ENCODE measurements at places on chromosomes 12 and 14. TPM values are rescaled to one million over a fixed set of nuclear protein-coding genes. Genes with fewer than 3 reads are reported as not detected.

DNA sequence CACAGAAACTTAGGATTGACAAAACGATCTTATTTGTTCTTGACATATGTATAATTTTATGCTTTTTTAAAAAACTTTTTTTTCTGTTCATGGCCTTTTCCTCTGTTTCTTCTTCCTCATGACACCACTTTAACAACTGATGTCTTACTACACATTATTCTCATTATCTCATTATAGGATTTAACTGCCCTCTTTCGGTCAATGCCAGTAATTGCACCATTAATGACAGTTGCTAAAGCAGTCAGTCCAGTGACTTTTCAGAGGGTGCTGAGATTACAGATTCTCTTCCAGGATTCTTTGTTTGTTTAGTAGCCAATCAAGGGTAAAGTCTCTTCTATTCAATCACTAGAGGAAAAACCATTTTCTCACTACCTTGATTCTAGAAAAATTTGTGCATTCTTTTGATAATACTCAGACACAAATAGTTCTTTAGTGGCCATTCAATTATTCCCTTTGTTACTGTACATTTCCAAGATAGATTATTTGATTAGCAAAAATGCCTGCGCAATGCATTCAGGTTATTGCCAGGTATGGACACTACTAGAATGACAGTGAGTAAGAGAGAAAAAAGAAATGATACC is 50.1 kb downstream of the KLRG1 start:
- no peak overlapping the region for H3K27ac ChIP-seq
- DNase-seq = no peak
- H3K27me3 ChIP-seq = no peaks in the 10 kb centered on the region
- H3K36me3 ChIP-seq = peaks cover 8% of the 10 kb centered on the region

DNA sequence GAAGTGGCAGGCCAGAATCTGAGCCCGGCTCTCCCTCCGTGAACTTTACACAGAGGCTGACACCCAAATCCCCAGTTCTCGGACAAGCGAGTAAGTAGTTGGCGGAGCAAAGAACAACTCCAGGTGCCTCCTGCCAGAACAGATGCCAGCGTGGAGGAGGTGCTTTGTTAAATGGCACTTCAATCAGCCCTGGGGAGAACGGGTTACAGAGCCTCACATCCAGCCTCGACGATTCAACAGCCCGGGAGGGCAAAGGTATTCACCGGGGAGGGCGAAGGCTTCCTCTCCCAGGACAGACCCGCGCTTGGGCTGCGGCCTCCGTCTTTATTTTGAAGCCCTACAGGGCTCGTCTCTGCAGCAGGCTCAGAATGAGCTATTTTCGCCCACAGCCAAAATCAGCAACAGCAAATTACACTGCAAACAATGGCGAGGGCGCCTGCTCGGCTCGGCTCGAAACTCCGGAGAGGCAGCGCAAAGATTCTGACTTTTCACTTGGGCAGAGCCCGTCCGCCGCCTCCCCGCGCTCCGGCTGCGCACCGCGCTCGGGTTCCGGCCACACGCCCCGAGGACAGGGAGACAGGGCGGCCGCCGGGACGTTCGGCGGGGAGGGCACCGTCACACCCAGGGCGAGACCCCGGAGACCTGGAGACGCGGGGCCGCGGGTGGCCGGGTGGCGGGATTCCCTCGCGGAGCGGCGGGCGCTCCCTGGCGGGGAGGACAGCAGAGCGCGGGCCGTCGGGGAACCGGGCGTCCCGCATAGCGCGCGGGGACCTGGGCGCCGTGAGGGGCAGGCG is 811 bp downstream of the TMCC3 start:
- H3K4me3 ChIP-seq = peak overlapping the region; percentile 19
- no peaks in the 10 kb centered on the region for H3K4me1 ChIP-seq
- no peaks in the 10 kb centered on the region for H3K36me3 ChIP-seq
- H3K27ac ChIP-seq = no peak overlapping the region
- peaks cover 9% of the 10 kb centered on the region for H3K27me3 ChIP-seq

DNA sequence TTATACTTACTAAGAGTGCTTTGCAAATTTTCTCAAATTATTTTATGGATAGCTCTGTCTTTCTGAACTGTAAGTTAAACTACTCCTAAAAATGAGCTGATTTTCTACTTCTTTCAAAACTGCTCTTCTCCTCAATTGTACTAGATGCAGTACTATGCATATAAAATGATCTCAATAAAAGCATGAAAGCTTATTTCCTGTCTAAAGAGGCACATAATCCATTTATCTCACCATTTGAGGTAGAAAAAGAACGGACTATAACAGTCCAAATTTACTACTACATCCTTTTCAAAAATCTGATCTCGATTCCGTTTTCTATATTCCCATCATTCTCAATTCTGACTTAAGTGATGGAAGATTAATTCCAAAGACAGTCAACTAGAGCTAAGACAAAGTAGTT is 14.4 kb downstream of the SLIRP start:
- H3K27ac ChIP-seq = no peak overlapping the region
- DNase-seq = no peak
- H3K27me3 ChIP-seq = no peaks in the 10 kb centered on the region

The RIMBP2 gene
- total RNA-seq = not detected

DNA sequence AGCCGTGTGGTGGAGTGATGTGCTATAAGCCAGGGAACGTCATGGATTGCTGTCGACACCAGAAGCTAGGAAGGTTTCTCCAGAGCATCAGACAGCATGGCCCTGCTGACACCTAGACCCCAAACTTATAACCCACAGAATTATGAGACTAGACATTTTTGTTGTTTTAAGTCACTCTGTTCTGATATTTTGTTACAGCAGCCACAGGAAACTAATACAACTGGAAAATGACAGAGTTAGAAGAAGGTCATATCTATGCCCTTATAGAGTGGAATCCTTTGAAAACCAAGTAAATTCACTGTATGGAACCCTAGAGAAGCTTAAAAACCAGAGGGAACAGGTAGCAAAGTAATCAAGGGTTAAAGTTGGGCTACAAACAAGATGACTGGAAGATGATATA is 42.5 kb downstream of the SPTLC2 start:
- no peak overlapping the region for H3K27ac ChIP-seq
- peaks cover 10% of the 10 kb centered on the region for H3K36me3 ChIP-seq
- H3K27me3 ChIP-seq = no peaks in the 10 kb centered on the region

GRCh38 chr12:119683413-119683812 is 15.5 kb downstream of the PRKAB1 start:
- H3K36me3 ChIP-seq = peaks cover 17% of the 10 kb centered on the region
- H3K4me3 ChIP-seq = no peak overlapping the region
- H3K4me1 ChIP-seq = no peaks in the 10 kb centered on the region
- H3K27ac ChIP-seq = no peak overlapping the region

GRCh38 chr12:100173111-100173510 is 27.5 kb upstream of the ACTR6 start:
- H3K4me3 ChIP-seq = no peak overlapping the region
- no peak overlapping the region for H3K27ac ChIP-seq
- DNase-seq = no peak
- no peaks in the 10 kb centered on the region for H3K27me3 ChIP-seq
- H3K36me3 ChIP-seq = no peaks in the 10 kb centered on the region

The LBHD2 gene
- not detected for total RNA-seq

DNA sequence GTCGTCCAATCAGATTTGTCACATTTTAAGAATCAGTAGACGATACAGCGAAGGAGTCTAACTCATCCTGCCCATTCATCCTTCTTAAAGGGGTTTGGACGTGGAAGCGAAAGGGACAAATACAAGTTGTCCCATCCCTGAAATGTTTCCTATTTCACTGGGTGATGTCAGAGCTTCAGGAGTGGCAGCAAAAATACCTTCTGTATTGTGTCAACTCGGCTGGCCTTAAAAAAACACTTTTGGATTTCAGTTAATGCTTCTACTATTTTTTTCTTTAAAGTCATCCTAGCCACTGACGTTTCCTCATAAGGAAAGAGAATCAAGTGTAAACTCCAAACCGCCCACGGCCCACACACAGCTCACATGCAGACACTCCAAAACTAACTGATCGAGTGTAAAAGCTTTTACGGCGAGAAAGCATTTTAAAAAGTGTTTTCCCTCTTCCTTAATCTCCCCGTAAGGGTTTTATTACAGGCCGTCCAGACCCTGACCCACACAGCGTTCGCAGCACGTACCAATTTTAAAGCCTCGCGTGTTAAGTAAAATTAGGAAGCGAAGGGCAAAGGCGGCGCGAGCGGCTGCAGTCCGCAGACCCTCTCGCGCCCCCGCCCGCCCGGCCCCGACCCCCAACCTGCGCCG is 593 bp downstream of the CFL2 start:
- H3K4me1 ChIP-seq = peaks cover 6% of the 10 kb centered on the region
- H3K27ac ChIP-seq = peak overlapping the region; percentile 55
- H3K27me3 ChIP-seq = no peaks in the 10 kb centered on the region
- H3K36me3 ChIP-seq = no peaks in the 10 kb centered on the region
- peak overlapping the region; percentile 54 for H3K4me3 ChIP-seq

DNA sequence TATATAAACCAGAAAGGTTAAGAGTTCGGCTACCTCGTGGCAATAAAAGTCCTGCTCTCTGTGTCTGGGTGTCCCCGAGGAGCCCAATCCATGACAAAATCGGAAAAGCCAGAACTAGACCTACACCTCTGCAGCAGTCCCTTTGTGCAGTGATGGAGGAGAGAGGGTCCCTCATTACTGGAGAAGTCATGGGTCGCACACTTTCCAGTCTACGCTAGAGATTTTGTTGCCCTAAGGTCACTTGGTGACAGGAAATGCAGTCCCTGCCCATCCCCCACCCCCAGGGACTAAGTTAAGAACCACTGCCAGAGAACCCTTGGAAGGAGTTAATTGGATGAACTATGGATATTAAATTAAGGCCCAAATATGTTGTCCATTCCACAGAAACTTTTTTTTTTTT is 104.4 kb upstream of the ATF7IP start:
- no peak overlapping the region for H3K4me3 ChIP-seq
- DNase-seq = no peak
- H3K27me3 ChIP-seq = no peaks in the 10 kb centered on the region
- H3K4me1 ChIP-seq = peaks cover 25% of the 10 kb centered on the region
- H3K27ac ChIP-seq = no peak overlapping the region

- no peak overlapping the region for H3K4me3 ChIP-seq
- H3K4me1 ChIP-seq = peaks cover 18% of the 10 kb centered on the region
- H3K27me3 ChIP-seq = no peaks in the 10 kb centered on the region
Measured at GRCh38 chr12:6370994-6371754, 4.2 kb downstream of the SCNN1A start.

The GALNT6 gene
- total RNA-seq = 15.6 TPM

GRCh38 chr14:33617154-33617553 is 333.7 kb downstream of the EGLN3 start:
- H3K27ac ChIP-seq = no peak overlapping the region
- no peak for DNase-seq
- no peaks in the 10 kb centered on the region for H3K27me3 ChIP-seq
- no peaks in the 10 kb centered on the region for H3K4me1 ChIP-seq

DNA sequence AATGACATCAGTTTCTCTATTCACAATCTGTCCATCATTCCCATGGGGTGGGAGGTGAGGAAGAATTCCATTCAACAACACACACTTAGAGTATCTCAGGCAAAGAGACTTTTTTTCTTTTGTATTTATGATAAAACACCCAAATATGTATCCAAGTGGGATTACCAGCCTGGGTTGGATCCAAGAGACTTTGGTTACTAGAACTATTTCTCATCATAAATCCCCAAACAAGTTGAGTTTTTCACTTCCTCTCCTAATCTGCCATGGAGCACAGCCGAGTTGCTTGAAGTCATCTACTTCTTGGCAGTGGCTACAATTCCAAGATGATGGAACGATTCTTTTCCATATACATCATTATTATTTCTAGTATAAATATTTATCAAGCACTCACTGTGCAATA is 209.2 kb upstream of the HMGA2 start:
- H3K36me3 ChIP-seq = no peaks in the 10 kb centered on the region
- no peak for DNase-seq
- no peak overlapping the region for H3K4me3 ChIP-seq
- no peaks in the 10 kb centered on the region for H3K4me1 ChIP-seq
- no peak overlapping the region for H3K27ac ChIP-seq

The IL22 gene
- 0.46 TPM for total RNA-seq

DNA sequence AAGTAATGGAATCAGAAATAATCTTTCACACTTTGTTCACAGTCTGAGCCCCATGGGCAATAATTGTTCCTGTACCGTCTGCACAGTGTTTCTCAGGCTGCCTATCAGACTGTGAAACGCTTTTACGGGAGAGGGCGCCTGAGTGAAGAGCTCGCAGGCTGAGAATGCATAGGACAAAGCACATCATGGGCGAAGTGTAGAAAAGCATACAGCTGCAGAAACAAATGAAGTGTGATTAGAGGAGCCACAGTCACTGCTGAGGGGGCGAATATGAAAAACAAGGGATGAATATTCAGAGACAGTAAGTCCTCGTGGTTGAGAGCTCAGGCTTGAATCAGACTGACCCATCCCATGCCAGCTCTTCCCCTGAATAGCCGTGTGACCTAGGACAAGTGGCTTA is 438.4 kb upstream of the DCN start:
- DNase-seq = no peak
- H3K36me3 ChIP-seq = no peaks in the 10 kb centered on the region
- H3K27ac ChIP-seq = no peak overlapping the region
- no peak overlapping the region for H3K4me3 ChIP-seq

The ENDOU gene
- not detected for total RNA-seq

The TSPAN9 gene
- total RNA-seq = 0.79 TPM

GRCh38 chr12:123748161-123748560 is 13.9 kb upstream of the DNAH10 start:
- peaks cover 9% of the 10 kb centered on the region for H3K4me1 ChIP-seq
- H3K36me3 ChIP-seq = peaks cover 33% of the 10 kb centered on the region
- H3K4me3 ChIP-seq = no peak overlapping the region
- no peak overlapping the region for H3K27ac ChIP-seq

The KLRC2 gene
- total RNA-seq = 5.7 TPM

DNA sequence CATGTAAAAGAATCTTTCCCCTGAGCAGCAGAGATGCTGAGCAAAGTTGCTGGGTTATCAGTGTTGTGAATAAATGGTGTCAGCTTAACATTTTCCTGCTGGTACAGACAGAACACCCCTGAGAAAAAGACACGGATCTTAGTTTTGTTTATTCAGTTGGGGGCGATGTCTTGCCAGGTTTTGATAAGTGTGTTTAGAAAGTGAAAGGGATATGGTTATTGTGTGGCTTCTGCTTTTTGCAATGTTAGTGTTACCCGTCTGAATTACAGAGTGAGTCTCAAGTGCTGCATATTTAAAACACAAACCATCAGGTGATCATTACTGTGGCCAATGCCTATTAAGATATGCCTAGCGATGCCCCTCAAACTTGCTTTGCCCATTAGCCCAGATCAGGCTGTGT is 864.6 kb upstream of the SEL1L start:
- H3K36me3 ChIP-seq = no peaks in the 10 kb centered on the region
- H3K27me3 ChIP-seq = no peaks in the 10 kb centered on the region
- no peak for DNase-seq
- H3K4me3 ChIP-seq = no peak overlapping the region
- H3K4me1 ChIP-seq = no peaks in the 10 kb centered on the region
- no peak overlapping the region for H3K27ac ChIP-seq
